ENCODE measurements at places on chromosomes 3 and 15. TPM values are rescaled to one million over a fixed set of nuclear protein-coding genes. Genes with fewer than 3 reads are reported as not detected.

MYZAP gene
- 8.1 TPM for total RNA-seq

TLR9 gene
- total RNA-seq: not detected

PRTG gene
- total RNA-seq: 12.4 TPM

KNG1 gene
- total RNA-seq: not detected

BTD gene
- total RNA-seq: 18.7 TPM

Data from endothelial cell of umbilical vein (primary cell).